Tibial artery (tissue), 4 donors: ENCODE measurements at places on chromosomes 6 and 20.

GRCh38 chr6:156450421-156450820 is 326.8 kb upstream of the ARID1B start:
- no peaks in the 10 kb centered on the region for H3K36me3 ChIP-seq
- no peaks in the 10 kb centered on the region for H3K27me3 ChIP-seq
- no peak for DNase-seq
- no peak overlapping the region for H3K27ac ChIP-seq
- H3K4me1 ChIP-seq = no peaks in the 10 kb centered on the region

DNA sequence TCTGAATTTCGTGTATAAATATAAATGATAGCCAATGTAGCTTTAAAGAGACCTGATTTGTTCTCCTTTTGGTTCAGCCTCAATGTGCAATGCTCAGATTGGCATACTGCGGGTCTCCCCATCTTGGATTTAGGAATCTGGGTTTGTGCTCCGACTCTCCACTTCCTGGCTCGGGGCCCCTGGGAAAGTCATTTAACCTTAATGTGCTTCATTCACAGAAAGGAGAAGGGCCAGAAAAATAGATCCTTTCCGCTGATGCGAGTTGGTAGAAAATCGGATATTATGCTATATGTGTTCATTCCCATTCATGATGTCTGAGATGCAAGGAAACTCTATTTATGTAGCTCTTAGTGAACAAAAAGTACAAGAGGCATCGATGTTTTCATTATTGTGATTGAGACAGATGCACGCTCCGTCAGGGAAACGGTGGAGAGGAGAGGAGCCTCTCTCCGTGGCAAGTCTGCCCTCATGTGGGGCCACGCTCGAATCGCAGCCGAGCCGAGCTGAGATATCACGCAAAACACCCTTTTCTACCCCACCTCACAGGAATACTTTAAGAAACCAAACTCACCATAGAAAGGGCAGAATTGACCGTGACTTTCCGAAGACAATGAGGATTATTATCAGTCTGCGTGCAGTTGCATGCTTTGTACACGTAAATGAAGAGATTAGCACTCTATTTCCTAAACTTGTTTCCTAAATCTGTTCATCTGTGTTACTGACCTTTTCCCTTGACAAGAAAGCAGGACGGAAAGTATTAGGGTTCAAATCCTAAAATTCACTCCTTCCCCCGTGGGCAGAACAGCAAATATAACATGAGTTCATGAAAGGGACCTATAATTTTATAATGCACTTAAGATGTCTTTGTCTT is 136.6 kb downstream of the COL9A1 start:
- no peaks in the 10 kb centered on the region for H3K36me3 ChIP-seq
- no peak overlapping the region for H3K4me3 ChIP-seq
- H3K27ac ChIP-seq = no peak overlapping the region
- H3K4me1 ChIP-seq = no peaks in the 10 kb centered on the region

GRCh38 chr6:28922004-28922820 is 1.6 kb downstream of the TRIM27 start:
- peak overlapping the region; percentile 95 for H3K4me3 ChIP-seq
- H3K27me3 ChIP-seq = no peaks in the 10 kb centered on the region
- peak overlapping the region; percentile 95 for H3K27ac ChIP-seq
- peaks cover 45% of the 10 kb centered on the region for H3K36me3 ChIP-seq
- peaks cover 38% of the 10 kb centered on the region for H3K4me1 ChIP-seq

DNA sequence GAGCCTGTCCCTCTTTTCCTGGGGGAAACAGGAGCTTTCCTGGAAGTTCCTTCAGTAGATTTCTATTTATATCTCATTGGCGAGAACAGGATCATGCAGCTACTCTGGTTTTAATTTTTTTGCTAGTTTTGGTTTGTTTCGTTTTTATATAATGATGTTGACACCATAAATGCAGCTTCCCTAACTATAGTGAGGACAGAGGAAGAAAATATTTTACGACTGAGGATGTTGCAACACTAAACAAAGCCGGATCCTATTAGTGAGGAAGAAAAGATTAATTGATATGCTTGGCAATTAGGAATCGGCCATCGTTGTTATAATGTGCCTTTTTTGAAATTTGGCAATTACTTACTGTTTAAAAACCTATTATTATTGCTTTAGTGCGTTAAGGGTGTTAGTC is 16.6 kb downstream of the KDM1B start:
- no peaks in the 10 kb centered on the region for H3K27me3 ChIP-seq
- H3K36me3 ChIP-seq = peaks cover 59% of the 10 kb centered on the region
- no peak overlapping the region for H3K4me3 ChIP-seq
- no peak for DNase-seq
- no peaks in the 10 kb centered on the region for H3K4me1 ChIP-seq
- H3K27ac ChIP-seq = no peak overlapping the region

DNA sequence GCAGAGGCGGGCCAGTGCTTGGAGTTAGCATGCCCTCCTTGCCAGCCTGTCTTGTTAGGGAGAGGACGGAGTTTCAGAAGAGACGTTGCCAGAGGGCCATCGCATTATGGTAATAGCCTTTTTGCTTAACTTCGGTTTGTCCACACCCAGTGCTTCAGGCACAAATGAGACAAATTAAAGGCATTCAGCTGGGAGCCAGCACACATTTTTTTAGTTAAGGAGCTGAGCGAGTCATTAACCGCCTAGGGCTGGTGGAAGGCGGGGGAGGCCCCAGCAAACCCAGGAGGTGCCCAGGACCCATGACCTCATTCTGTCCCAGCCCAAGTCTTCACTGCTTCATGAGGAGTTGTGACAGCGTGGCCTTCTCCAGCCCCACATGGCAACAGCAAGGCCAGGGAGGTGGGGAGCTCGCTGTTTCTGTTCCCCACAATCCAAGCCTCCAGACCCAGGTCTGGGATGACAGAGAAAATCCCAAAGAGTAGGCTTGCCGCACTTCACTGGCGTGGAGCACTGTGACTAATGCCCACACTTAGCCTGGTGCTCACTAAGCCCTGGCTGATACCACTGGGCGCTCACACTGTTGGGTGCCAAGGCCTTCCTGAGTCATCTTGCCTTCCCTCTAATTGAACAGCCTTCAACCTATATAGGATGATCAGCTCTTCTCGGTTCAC is 237.1 kb downstream of the ANKRD60 start:
- H3K36me3 ChIP-seq = no peaks in the 10 kb centered on the region
- H3K27me3 ChIP-seq = no peaks in the 10 kb centered on the region
- peak overlapping the region; percentile 1 for H3K27ac ChIP-seq
- no peak for DNase-seq
- no peak overlapping the region for H3K4me3 ChIP-seq
- H3K4me1 ChIP-seq = peaks cover 23% of the 10 kb centered on the region

- H3K36me3 ChIP-seq = no peaks in the 10 kb centered on the region
- no peaks in the 10 kb centered on the region for H3K27me3 ChIP-seq
- H3K27ac ChIP-seq = peak overlapping the region; percentile 31
- H3K4me1 ChIP-seq = peaks cover 6% of the 10 kb centered on the region
- no peak overlapping the region for H3K4me3 ChIP-seq
- DNase-seq = no peak
Measured at GRCh38 chr6:2857580-2858337, 16.1 kb upstream of the SERPINB1 start.

DNA sequence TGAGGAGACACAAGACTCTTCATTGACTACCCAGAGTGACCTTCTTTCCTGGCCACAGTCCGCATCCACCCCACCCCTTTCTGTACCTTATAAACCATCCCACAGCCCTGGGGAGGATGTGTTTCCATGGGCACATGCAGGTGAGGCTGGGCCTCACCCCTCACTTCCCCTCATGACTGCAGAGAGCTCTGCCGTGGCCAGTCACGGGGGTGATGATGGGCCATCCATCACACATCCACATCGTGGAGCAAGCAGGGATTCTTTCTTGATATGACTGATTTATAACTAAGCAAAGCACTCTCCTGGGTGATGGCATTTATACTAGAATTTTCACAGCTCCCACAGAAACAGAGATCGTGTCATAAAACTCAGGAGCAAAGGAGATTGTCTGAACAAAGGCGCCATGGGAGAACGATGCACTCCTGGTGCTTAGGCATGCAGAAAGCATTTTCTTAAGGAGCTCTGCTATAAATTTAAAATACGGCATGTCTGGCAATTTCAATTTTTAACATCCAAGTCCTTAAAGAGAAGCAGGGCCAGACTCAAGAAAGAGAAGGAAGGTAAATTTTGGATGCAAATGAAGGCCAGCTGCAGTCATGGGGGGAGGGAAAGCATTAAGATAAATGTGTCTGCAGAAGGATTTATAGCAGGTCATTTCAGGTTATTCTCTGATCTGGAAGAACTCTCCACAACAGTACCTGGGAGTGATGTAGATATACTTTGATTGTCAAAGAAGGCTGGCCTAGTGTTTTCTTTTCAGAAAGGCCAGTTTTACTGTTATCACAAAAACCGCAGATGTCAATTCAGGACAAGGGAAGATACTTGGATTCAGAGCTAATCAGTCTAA is 777.0 kb downstream of the C6orf118 start:
- no peaks in the 10 kb centered on the region for H3K27me3 ChIP-seq
- no peaks in the 10 kb centered on the region for H3K36me3 ChIP-seq
- H3K27ac ChIP-seq = no peak overlapping the region
- H3K4me3 ChIP-seq = no peak overlapping the region
- no peak for DNase-seq

DNA sequence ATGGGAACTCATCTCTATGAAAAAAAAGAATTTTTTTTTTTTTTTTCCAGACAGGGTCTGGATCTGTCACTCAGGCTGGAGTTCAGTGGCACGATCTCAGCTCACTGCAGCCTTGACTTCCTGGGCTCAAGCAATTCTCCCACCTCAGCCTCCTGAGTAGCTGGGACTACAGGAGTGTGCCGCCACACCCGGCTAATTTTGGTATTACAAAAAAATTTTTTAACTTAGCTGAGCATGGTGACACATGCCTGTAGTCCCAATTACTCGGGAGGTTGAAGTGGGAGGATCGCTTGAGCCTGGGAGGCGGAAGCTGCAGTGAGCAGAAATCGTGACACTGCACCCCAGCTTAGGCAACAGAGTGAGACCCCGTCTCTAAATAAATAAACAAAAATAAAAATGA is 7.5 kb downstream of the DEF6 start:
- no peak for DNase-seq
- no peaks in the 10 kb centered on the region for H3K27me3 ChIP-seq
- no peaks in the 10 kb centered on the region for H3K4me1 ChIP-seq
- H3K27ac ChIP-seq = no peak overlapping the region

DNA sequence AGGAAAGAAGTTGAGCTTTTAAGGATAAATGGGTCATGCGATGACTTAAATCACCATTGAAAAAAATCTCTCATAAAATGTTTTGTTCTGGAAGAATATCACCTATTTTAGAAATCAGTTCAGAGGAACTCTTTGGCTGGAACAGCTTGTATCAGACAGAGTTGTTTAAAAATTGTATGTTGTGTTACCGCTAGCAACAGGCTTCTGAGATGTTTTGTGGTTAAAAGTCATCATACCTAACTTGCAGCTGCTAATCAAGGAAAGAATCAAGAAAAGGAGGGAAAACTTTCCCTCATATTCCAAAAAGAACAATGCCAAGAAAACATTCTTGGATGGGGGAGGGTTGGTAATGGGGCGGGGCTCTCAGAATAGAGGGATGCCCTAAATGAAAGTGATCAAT is 220.7 kb upstream of the CITED2 start:
- H3K36me3 ChIP-seq = no peaks in the 10 kb centered on the region
- H3K27me3 ChIP-seq = no peaks in the 10 kb centered on the region
- peaks cover 74% of the 10 kb centered on the region for H3K4me1 ChIP-seq

DNA sequence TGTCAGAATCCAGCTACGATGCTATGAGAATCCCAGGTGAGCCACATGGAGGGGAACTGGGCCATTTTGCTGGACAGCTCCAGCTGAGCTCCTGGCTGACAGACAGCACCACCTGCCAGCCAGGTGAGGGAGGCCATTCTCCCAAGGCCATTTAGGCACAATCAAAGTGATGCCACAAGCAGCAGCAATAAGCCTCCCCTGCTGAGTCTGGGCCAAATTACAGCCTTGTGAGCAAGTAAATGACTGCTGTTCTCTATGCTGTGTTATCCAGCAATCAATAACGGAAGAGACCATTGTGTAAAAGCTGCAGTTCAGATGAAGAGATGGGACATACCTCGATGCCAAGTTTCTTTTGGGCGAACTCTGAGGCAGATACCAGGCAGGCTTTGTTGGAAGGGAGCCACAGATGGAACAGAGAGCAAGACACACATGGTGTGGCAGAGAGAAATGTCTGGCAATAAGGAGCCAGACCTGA is 14.0 kb upstream of the SCGN start:
- no peak overlapping the region for H3K27ac ChIP-seq
- H3K4me3 ChIP-seq = no peak overlapping the region

DNA sequence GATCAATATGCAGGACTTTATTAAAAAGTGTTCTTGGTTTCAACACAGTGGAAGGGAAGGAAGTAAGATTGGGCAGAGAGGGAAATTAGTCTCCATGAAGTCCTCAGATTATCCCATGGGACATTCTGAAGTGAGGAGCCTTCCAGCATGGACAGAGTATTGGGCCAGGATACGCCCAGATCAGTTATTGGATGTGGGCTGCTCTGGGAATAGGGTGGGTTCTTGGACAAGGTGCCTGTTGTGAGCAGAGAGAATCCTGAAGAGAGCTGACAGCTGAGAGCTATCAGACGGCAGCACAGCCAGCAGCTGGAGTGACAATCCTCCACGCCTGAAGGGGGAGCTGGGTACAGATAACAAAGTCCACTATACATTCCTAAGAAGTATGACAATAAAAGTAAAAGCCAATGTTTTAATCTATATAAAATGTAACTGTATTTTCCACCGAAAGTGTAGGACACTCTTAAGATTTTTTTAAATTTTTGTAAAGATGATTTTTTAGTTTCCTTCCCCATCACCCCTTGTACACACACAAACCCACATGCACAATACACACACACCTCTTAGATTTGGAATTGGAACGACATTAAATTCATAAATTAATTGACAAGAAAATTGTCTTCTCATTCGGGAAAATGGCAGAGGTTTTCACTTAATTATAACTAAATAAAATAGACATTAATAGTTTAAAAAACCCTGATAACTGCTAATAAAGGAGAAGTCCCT is 107.8 kb downstream of the FBXO5 start:
- H3K36me3 ChIP-seq = no peaks in the 10 kb centered on the region
- no peak for DNase-seq
- H3K4me3 ChIP-seq = no peak overlapping the region

- H3K36me3 ChIP-seq = peaks cover 5% of the 10 kb centered on the region
- H3K27me3 ChIP-seq = no peaks in the 10 kb centered on the region
Measured at GRCh38 chr6:129475477-129476247, 234.3 kb downstream of the ARHGAP18 start.
